ENCODE measurements at places on chromosomes 2 and 18. TPM values are rescaled to one million over a fixed set of nuclear protein-coding genes. Genes with fewer than 3 reads are reported as not detected.

The DHRS9 gene
- 0.09 TPM for total RNA-seq

The LPIN2 gene
- 33.6 TPM for total RNA-seq

The GALNT13 gene
- total RNA-seq = 2.7 TPM

The COL3A1 gene
- total RNA-seq = 14,422 TPM

The ARHGAP15 gene
- not detected for total RNA-seq

The TTR gene
- not detected for total RNA-seq

The AMER3 gene
- total RNA-seq = not detected

Measured in smooth muscle cell of the umbilical artery (primary cell).